Inflammatory macrophage (primary cell): ENCODE measurements at places on chromosomes 7 and 10.

DNA sequence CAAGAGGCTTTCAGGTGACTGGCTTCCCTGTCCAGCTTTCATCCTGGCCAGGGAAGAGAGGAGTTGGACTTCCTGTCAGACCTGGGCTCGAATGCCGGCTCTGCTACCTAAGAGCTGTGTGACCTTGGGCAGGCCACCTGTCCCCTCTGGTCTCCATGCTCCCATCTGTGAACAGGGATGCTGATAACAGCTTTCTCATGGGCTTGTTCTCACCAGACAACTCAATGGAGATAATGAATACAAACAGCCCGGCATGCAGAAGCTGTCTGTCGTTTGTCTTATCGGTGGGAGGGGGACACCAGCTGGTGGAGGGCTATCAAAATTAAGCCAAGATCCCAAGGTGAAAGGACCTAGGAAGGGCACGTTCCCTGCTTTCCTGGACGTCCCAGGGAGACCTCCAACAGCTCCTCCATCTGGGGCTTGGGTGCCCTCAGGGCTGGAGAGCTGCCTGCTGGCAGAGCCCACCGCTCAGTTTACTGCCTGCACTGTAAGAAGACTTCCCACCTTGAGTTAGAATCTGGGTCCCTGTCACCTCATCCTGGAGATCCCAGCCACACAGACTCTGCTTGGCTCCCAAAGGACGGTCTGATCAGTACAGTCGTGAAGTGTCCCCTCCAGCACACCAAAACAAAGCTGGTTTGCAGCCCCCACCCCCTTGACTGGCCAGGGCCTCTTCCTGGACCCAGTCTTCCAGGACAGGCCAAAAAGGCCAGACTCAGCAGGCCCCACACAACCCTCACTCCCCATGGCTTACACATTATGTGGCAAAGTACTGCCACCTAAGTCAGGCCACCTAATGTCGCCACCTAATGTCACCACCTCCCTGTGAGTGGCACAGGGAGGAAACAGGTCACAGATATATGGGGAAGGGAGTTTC is 40.9 kb downstream of the PPIF start:
- no peak for DNase-seq

DNA sequence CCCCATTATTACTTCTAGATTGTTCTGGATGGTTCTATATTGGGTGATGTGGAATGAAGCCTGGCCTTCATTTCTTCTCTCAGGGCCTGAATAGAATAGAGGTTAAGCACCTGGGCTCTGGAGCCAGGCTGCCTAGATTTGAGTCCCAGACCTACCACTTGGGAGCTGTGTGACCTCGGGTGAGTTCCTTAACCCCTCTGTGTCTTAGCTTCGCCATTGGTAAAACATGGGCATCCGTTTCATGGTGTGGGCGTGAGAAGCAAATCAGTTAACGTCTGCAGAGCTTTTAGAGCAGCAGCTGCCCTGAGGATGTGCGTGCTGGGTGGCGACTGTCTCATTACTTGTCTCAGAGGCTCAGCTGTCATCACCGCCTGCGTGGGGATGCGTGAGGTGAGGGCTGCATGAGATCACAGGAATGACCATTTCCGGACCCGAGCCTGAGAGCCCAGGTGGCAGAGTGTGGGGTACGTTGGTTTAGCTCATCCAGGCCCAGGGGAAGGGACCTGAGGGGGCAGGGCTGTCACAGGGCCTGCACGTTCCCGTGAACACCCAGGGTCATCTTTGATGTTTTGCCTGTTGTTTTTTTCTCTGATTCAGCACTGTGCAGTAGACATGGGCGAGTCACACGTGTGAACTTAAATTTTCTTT is 9.7 kb downstream of the AGAP3 start:
- DNase-seq: no peak

- DNase-seq: no peak
These were observed 89.0 kb downstream of the AASS start for GRCh38 chr7:122055073-122055472.

DNA sequence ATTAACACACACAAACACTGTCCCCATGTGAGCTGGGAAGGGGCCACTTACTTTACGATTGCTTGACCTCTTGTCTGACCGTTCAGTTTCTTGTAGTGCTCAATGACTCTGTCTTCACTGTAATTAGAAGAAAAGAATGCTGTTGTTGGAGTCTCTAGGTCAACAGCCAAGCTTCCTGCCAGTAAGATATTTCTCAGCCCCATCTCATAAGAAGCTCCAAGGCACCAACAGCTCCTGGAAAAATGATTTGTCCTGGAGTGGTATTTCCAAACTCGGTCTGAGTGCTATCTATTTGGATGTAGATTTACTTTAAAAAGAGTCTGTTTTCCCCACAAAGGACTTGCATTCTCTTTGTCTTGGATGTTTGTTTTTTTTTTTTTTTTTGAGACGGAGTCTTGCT is 153.7 kb downstream of the PRPF18 start:
- DNase-seq: no peak

- DNase-seq: no peak
These were observed 235.2 kb upstream of the GRB10 start for GRCh38 chr7:51017576-51018535.

DNA sequence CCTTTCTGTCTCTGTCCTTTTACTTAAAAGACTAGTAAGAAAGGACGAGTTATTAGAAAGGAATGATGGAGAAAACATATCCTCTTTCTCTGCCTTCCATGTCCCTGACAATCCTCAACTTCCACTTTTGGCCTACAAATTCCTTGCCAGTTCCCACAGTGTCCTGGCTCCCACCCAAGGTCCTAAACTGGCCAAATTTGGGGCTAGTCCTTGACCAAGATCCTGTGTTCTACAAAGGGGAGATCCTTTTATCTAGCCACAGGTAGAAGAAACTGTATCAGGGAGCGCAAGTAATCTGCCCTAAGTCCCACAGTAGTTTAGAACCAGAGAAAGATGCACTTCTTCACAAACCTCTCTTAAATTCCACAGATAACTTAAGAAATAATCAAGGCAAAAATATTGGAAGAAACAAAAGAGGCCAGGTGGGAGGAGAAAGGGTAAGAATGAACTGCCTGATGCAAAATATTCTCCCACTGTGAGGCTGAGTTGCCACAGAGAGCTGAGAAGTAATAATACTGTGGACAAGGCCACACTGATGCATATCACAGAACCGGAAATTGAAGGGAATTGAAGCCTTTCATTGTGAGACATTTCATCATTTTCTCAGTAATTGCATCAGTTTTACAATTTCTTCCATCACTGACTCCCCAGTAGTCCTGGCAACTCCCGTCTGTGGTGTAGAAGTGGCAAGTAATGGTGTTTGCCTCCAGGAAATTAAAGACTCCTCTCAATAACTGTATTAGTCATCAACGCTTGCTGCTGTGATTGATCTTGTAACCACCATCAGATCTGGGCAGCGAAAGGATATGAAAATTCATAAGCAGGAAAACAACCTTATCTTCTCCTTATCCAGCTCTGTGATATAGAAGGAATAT is 47.2 kb downstream of the DNAJC12 start:
- DNase-seq: peak; percentile 81

DNA sequence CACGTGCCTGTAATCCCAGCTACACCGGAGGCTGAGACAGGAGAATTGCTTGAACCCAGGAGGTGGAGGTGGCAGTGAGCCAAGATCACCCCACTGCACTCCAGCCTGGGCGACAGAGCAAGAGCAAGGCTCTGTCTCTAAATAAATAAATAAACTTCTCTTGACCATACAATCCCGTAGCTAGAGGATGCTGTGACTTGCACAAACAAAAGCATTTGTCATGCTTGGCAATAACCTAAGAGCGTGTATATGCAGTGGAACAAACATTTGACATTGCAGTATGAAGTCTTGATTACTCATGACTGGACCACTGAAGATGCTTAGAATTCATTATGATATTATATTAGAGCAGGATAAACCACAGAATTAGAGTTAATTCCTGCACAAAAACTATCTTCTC is 1.4 kb upstream of the C7orf57 start:
- no peak for DNase-seq

GRCh38 chr10:69180525-69181204 is 631 bp downstream of the SUPV3L1 start:
- no peak for DNase-seq

GRCh38 chr7:37666026-37666799 is 17.4 kb upstream of the GPR141 start:
- DNase-seq: peak; percentile 63

- DNase-seq: no peak
These were observed 25.1 kb upstream of the ABLIM1 start for GRCh38 chr10:114683162-114683561.

GRCh38 chr7:45461026-45461425 is 113.1 kb upstream of the ADCY1 start:
- DNase-seq: no peak

DNA sequence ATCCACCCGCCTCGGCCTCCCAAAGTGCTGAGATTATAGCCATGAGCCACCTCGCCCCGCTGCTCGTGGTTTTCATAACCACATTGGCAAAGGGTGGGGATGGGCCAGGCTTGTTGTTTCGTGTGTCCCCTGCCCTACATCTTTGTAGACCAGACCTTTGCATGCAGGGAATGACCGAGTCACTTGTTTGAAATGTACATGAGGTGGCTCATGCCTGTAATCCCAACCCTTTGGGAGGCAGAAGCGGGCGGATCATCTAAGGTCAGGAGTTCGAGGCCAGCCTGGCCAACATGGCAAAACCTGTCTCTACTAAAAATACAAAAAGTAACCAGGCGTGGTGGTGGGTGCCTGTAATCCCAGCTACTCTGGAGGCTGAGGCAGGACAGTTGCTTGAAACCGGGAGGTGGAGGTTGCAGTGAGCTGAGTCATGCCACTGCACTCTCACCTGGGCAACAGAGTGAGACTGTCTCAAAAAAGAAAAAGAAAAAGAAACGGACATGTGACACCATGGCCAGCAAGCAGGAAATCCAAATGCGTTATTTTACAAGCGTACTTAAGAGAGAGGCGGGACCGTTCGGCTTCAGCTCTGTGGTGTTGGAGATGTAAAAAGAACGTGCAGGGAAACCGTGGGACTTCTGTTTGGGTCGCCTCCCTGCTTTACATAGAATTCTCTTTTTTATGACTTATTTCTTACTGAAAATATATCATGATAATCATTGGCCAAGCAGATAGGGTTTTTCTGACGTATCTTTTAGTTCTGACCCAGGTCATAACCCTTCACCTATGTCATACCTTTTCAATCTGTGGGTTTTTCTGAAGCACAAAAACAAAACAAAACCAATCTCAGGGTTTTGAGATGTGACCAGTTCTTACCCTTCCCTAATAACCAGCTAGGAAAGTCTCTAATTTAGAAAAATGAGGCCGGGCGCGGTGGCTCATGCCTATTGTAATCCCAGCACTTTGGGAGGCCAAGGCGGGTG is 45.1 kb downstream of the WIPI2 start:
- no peak for DNase-seq

GRCh38 chr10:25405871-25406270 is 231.1 kb downstream of the GPR158 start:
- DNase-seq: no peak

GRCh38 chr7:1668396-1669063 is 1.5 kb upstream of the ELFN1 start:
- DNase-seq: no peak

DNA sequence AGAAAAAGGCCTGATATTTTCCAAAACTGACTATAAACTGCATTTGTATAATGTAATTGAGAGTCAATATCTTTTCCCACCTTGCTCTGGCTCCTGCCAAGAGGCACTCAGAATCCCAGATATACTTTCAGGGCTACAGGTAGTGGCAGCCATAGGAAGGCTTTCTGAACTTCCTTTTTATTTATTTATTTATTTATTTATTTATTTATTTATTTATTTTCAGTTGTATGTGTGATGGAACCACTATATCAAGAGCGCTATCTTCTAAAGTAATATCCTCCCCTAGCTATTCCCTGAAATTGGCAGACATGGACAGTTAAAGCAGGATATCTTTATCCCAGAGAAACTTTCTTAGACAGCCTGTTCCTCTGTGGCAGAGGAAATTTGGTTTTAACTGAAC is 86.7 kb downstream of the SEMA3E start:
- DNase-seq: no peak

GRCh38 chr7:133303931-133304330 is 51.1 kb downstream of the EXOC4 start:
- DNase-seq: no peak

DNA sequence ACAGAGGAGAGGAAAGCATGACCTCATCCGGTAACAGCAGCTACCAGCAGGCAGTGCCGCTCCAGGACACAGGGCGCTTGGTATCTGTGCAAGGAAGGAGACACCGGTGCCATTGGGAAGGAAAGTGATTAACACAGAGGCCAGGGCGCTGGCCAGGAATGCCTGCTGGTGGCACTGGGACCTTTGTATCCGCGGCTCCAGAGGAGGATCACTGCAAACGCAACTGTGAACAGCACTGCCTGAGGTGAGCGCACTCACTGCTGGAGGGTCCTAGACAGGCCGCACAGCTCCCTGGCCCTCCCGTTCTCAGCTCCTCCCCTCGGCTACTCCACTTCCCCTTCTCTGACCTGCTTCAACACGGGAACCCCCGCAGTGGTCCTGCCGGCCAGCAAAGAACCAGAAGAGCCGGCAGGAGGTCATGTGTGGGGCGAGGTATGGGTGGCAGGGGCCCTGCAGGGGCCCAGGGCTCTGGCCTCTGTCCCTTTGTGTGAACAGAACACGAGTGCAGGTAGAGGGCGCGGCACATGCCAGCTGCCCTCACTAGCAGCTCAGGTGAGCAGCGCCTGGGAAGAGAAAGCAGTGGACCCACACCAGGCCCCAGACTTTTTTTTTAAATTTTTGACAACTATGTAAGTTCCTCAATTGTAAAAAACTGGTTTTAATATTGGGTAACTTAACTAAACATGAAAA is 107.6 kb downstream of the VIPR2 start:
- no peak for DNase-seq

- DNase-seq: peak; percentile 2
These were observed 483 bp downstream of the EDRF1 start for GRCh38 chr10:125720002-125720382.

DNA sequence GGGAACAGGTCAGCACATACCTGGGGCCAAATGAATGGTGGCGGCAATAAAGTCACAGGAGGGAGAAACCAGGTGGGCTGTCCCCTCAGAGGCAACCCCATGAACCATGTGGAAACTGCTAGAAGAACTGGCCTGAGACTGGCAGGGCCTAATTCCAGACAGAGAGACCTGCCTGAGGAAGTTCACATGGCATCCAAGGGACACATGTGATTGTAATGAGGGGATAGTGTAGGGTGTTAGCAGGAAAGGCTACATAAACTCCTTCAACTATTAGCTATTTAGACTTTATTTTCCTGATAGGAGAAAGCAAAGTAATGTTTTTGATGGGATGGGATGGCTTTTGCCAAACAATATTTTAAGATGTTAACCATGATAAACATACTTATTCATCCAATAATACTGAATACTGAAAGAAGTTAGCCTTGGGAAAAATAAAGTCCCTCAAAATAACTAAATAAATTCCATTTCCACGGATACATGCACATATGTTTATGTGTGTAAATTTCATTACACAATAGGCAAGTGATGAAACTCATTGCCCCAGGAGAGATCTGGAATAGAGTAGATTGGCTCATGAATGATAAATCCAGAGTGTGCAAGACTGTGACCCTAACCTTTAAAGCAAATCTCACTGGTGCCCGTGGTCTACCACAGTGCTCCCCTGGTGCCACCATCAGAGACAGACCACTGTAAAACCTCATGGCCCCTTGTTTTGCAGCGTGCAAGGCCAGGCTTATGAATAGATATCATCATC is 137.0 kb downstream of the NRF1 start:
- no peak for DNase-seq
